ENCODE measurements at places on chromosomes 16 and 17.
A peak's percentile ranks its signal among the peaks of the same experiment; 100 is the strongest.

DNA sequence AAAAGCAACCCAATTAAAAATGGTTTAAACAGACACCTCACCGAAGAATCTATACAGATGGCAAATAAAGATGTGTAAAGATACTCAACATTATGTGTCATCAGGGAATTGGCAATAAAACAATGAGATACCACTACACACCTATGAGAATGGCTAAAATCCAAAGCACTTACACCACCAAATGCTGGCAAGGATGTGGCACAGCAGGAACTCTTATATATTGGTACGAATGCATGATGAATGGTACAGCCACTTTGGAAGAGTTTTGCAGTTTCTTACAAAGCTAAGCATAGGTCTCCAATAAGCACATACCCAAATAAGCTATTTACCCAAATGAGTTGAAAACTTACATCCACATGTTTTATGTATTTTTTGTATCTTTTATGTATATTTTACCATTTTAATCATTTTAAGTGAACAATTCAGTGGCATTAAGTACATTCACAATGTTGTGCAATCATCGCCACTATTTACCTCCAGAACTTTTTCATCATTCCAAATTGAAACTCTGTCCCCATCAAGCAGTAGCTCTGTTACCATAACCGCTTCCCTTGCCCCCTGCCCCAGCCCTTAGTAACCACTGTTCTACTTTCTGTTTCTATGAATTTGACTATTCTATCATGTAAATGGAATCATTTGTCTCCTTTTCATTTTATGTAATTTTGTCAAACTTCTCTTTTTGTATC is 6.7 kb upstream of the ALDH3A2 start:
- no peak for DNase-seq

GRCh38 chr17:16980813-16981731 is 9.2 kb upstream of the TNFRSF13B start:
- DNase-seq = no peak

DNA sequence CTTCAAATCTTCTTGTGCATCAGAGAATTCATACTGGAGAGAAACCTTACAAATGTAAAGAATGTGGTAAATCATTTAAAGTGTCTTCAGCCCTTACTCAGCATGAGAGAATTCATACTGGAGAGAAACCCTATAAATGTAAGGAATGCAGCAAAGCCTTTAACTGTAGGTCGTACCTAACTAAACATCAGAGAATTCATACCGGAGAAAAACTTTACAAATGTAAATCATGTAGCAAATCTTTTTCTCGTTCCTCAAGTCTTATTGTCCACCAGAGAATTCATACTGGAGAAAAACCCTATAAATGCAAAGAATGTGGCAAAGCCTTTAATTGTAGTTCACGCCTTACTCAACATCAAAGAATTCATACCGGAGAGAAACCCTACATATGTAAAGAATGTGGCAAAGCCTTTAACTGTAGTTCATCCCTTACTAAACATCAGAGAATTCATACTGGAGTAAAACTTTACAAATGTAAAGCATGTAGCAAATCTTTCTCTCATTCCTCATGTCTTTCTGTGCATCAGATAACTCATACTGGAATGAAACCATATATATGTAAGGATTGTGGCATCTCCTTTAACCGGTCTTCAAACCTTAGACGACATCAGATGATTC is 118.5 kb upstream of the ZNF267 start:
- no peak for DNase-seq

DNA sequence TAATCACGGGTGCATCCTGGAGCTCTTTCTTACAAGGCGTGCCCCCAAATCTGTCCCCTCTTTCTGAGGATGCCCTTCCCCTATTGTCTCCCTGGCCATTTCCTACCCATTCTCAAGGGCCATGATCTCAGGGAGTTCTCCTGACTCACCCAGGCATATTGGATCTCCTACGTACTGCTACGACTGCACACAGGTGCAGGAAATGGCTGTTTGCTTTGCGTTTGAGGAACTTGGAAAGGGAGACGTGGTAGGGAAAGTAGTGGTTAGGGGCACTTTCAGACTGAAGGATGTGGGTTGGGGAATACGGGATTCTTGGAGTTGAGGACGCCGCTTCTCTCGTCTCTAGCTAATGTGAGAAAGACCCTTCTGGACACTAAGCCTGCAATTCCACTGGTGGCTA is 18.7 kb upstream of the MEOX1 start:
- DNase-seq = no peak

- DNase-seq = no peak
These were observed 21.2 kb upstream of the CMTM4 start for GRCh38 chr16:66717776-66718175.

DNA sequence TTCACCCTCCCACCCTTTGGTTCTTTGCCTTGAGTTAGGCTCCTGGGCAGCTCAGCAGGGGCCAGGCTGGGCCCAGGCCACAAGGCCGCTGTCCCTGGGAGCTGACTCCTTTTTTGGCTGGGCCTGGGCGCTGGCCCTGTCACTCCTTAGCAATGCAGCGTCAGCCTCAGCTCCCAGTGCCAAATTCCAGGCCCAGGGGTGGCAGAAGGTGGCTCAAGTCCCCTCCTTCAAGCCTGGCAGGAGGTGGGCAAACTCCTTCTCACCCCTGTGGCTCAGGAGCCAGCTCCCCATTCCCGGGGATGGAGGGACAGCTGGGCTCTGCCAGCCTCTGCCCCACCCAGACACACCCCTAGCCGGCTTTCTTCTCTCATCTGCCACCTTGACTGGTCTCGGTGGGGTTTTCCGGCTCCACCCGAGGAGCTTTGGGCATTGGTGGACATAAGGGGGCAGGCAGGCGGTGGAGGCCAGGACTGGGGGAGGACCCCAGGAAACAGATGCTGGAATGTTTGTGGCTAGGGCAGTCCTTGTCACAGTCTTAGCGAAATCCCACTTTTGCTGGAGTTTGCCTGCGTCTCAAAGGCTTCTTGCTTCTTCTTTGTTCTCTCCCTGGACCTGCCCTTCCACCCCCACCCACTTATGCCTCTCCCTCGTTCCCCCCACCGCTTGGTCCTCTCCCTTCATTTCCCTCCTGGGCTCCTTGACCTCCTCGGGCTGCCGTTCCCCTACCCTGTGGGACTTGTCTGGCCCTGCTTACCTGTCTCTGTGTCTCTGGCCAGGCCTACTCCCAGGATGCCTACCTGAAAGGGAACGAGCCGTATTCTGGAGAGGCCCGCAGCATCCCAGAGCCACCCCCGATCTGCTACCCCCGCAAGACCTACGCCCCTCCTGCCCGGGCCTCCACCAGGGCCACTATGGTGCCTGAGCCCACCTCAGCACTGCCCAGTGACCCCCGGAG is 37.4 kb downstream of the ARHGAP23 start:
- peak; percentile 24 for DNase-seq

- no peak for DNase-seq
These were observed 14.9 kb downstream of the CSNK1D start for GRCh38 chr17:82258555-82258954.

DNA sequence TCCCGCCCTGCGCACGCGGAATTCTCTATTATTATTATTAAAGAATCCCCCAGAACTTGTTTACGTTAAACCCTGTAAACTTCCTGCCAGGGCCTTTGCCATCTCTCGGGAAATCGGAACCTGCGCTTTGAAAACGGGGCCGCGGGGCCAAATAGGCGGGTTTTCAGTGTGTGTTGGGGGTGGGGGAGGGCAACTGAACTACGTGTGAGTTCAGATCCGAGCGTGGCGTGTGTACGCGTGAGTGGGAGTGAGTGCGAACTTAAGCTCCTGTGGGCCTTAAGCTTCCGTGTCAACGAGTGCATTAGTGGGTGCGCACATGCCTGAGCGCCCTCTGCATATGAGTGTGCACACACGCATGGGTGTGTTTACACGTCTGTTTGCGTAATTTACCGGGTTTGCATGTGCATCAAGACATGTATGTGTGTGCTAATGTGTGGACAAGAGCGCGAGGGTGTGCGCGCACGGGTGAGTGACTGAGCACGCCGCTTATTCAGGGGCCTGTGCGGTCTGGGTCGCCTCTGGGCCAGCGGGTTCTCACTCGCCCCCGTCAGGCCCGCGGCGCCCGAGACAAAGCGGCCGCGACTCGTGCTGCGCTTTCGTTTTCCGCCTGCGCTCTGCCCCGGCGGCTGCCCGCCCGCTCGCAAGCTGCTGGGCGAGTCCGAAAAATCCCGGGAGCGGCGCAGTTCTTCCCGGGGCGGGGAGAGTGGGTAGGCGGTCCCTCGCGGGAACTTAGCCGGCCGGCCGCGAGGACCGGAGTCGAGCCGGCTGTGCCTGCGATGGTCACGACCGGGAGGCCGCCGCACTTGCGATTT is 1.2 kb upstream of the FOXF1 start:
- DNase-seq = peak; percentile 82

DNA sequence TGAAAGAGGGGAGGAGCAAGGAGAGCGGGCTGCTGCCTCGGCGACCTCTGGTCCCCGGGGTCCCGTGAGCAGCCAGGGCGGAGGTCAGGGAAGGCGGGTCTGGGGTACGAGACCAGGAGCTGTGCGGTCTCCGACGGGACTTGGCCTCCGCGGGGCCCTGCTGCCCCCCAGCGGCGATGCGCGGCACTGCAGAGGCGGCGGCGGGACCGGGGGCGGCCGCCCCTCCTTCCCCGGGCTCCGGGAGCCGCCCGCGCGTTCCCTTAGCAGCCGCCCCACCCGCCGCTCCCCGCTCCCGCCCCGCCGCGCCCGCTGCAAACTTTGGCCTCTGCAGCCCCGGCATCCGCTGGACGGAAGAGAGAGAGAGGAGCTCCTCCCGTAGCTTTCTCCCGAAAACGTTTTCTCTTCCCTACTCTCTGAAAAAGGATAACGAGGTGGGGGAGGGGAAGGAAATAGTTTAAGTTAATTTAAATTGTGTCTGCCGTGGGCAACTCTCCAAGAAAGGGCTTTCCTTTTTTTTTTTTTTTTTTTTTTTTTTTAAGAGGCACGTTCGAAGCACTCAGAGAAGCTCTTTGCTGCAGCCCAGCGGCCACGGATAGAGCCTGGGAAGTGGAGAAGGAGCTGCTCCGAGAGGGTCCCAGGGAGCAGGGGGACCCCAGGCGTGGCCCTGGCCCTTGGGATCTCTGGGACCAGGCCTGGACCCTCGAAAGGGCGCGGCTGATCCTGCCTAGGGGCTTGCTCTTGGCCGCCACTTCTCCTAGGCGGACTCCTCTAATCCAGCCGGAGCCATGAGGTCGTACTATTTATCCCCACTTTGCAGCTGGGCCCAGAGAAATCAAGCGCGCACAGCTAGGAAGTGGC is 43.2 kb downstream of the C16orf82 start:
- peak; percentile 62 for DNase-seq

DNA sequence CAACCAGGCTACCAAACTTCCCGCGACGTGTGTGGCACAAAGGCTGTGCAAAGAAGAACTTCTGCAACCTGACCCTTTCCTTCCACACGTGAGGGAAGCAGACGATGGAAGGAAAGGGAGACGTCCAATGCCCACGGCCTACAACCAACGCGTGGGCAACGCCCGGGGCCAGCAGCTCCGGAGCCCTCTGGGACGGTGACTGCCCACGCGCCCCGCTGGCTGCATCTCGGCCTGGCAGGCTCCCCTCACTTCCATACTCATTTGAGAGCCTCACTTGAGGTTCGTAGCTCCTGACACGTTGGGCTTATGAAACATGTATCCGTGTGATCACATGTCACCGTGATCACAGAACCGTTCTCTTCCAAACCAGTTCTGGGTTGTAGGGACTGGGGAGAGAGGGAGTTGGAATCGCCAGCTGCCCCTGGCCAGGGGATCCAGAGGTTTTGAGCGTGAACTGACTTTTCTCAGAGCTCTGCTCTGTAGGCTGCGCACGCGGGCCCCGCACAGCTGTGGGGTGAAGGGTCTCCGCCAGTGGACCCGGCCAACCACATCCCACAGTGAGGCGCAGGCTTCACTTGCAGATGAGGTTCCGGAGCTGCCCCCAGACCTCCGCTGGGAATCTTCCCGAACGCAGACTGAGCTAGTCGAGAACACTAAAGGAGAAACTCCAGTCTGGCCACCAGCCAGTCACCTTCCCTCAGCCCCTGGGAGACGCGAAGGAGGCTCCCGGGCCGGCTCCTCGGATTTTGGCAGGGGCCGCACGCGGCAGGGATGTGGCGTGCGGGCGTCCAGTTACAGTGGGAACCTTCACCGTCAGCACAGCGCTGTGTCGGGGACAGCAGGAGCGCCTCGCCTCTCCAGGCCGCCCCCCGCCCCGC is 1.0 kb downstream of the LMF1 start:
- no peak for DNase-seq

GRCh38 chr16:30567160-30567990 is 4.1 kb downstream of the ZNF688 start:
- no peak for DNase-seq

- DNase-seq = no peak
These were observed 2.9 kb downstream of the WFIKKN2 start for GRCh38 chr17:50837980-50838954.

GRCh38 chr16:22306788-22307187 is 9.6 kb downstream of the POLR3E start:
- DNase-seq = no peak

DNA sequence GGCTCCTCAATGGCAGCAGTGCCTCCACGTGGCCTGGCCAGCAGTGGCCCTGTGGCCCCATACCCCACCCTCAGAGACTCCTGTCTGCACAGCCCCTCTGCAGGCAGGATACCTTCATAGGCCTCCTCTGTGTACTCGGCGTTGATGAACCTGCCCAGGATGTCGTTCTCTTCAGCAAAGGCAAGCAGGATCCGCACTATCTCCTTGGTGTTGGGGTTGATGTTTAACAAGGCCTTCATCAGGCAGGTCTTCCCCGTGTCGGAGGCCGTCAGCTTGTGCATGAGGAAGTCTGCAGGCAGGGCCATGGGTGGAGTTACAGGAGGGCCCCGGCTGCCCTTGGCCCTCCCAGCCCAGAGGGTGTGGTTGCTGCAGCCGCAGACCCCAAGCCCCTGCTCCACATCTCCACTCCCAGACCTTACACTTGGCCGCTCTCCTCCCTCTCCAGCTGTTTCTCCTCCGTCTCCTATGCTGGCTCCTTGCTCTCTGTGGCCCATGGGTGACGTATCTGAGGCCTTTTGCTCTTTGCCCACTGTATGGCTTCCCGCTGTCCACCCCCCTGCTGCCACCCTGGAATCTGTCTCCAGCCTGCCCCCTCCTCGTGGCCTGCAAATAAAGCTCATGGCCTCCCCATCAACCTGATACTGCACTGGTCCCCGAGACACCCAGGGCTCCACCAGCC is 15.1 kb downstream of the TRPV3 start:
- DNase-seq = no peak

DNA sequence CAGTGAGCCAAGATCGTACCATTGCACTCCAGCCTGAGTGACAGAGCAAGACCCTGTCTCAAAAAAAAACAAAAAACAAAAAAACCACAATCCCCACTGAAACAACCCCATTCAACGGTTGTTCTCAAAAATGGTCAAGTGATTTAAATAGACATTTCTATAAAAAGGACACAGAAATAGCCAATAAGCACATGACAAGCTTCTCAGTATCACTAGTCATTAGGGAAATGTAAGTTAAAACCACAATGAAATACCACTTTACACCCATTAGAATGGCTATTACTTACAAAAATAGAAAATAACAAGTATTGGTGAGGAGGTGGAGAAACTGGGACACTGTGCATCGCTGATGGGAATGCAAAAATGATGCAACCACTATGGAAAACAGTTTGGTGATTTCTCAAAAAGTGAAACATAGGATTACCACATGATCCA is 26.6 kb upstream of the MYLK3 start:
- DNase-seq = no peak

DNA sequence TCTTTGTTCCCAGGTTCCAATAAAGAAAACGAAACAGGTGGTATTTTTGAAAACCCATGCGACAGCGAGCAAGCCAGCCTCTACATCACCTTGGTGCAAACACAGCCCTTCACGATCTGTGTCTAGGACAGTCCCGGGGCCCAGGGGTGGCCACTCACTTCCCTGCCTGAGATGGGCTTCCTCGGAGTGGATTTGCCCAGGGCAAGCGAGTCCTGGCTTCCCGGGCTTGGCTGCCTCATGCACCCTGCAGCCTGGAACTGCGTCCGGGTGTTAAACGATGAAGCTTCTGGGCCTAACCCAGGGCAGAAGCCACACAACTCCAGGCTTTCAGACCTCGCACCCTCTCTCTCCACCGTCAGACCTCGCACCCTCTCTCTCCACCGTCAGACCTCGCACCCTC is 66.0 kb downstream of the RPH3AL start:
- DNase-seq = no peak

Data from lung microvascular endothelial cell (primary cell).